ENCODE measurements at places on chromosomes 4 and X.

GRCh38 chr4:74152836-74153235 is 5.1 kb upstream of the MTHFD2L start:
- DNase-seq, result peak; percentile 67

DNA sequence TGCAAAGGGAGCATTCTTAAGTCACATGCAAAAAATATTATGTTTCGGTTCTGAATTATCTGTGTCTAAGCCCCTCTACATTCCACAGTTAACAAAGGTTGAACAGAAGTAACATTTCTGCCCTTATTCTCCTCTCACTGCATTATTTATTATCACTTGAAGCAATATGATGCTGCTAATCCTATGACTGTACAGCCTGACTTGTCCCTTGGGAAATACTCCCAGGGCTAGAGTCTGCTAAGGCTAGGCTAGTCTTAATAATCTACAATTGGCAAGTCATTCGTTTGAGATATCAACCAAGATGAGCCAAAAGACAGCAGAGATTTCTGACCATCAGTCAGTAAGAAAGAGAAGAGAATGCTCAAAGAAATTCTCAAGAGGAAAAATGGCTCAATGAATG is 226.9 kb upstream of the HCCS start:
- DNase-seq, result peak; percentile 63

- no peak for DNase-seq
Measured at GRCh38 chrX:40465735-40466551, 114.8 kb upstream of the ATP6AP2 start.

DNA sequence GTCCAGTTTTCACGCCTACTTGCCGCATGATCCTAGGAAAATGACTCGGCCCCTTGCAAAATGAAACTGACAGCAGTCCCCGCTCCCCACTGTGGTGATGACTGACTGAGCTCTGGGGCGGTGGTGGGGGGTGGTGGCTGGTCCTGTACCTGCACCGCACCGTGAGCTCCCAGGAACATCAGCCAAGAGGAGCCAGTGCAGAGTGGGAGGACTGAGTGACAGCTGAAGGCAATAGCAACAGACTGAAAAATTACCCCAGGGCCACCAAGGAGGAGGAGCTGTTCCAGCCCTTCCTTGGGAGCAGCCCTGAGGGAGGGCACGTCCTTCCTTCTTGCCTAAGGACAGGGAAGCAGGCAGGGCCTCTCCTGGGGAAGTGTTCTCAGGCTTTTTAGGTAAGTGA is 2.4 kb upstream of the C4orf50 start:
- no peak for DNase-seq

GRCh38 chrX:136260776-136261175 is 9.6 kb upstream of the MAP7D3 start:
- DNase-seq, result peak; percentile 71

GRCh38 chr4:175953960-175954521 is 111.6 kb upstream of the WDR17 start:
- no peak for DNase-seq

GRCh38 chrX:1388651-1389050 is 3.3 kb downstream of the SLC25A6 start:
- no peak for DNase-seq

DNA sequence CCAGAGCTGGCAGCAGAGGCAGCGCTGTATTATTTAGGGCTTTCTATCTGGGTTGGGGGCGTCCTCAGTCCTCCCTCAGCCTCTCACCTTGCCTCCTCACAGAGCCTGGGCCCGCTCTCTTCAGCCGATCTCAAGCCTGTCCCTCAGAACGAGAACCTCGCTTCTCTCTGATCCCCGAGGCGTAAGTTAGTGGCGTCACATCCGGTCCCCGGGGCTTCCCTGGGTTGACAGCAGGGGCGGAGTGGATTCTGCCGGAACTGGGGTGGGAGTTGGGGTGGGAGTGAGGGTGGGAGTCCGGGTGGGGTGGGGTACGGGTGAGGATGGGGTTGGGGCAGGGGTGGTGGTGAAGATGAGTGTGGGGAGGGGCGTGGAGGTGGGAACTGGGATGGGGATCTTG is at the start of gene MAGEA10:
Gene MAGEA10 (minus strand): TSS at position 190 of the 397 bp plus-strand sequence. CDS start 2,957 bp downstream, outside the sequence.
- DNase-seq, result no peak

DNA sequence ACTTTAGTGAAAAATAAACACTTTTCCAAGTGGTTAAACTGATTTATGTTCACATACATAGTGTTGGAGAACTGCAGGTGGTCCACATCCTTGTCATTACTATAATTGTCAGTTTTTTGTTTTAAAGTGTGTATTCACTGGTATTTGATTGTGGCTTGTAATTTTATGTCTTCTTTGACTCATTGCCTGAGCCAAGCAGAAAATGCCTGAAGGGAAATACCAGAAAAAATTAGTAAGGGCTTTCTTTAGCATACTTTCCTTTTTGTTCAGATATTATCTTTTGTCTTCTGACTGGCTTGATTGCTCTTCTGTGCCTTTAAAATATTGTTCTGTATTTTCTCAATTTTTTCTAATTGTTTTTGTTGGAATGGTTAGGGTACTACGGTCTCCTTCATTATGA is 981.3 kb downstream of the C4orf33 start:
- no peak for DNase-seq

DNA sequence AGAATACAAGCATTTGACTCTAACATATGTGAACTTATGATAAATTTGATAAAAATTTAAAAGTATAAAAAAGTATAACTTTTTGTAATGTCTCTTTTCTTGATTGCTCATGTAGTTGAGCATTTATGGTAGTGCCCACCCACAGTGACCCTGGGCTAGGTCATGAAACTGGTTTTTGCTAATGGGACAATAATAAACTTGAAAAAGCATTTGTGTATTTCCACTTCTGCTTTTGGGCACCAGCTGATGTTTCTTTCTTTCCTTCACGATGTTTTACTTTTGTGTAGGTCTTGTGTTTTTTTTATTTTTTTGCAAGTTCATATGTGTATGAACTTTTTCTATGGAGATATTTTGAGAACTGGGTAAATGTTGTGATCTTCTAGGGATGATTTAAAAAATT is 313.1 kb downstream of the CBLL2 start:
- no peak for DNase-seq

GRCh38 chr4:142243255-142243654 is 602.8 kb downstream of the INPP4B start:
- DNase-seq, result peak; percentile 51

- DNase-seq, result no peak
Measured at GRCh38 chr4:139451997-139452396, 1.9 kb upstream of the RAB33B start.

- DNase-seq, result peak; percentile 31
Measured at GRCh38 chr4:150079081-150079581, 886 bp downstream of the DCLK2 start.

DNA sequence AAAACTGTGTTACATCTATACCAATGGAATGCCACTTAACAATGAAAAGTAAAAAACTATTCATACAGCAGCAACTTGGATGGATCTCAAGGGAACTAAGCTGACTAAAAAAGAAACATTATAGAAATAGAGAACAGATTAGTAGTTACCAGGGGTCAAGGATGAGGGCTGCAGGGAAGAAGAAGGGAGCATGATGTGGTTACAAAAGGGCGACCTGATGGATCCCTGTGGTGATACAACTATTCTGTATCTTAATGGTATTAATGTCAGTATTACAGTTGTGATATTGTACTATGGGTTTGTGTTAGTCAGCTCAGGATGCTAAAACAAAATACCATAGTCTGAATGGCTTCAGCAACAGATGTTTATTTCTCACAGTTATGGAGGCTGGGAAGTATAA is 190.7 kb downstream of the ZNF674 start:
- no peak for DNase-seq

DNA sequence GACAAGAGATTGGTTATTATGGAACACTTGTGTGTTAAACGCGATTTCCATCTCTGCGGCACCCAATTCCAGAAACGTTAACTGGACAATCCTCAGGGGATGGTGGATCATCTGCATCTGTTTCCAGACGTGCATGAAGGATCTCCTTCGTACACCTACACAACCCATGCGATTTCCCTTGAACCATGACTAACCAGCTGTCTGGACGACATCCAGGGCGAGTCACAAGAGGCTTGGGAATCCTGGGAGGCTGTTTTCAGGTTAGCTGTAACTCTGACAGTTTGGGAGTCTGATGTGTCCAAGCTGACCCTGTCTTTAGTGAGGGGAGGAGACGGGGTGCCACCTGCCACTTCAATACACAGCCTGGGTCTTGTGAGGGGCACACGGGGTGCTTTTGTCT is 84.5 kb downstream of the GATB start:
- DNase-seq, result peak; percentile 19

- DNase-seq, result peak; percentile 45
Measured at GRCh38 chrX:68286076-68286475, 147.2 kb downstream of the OPHN1 start.

DNA sequence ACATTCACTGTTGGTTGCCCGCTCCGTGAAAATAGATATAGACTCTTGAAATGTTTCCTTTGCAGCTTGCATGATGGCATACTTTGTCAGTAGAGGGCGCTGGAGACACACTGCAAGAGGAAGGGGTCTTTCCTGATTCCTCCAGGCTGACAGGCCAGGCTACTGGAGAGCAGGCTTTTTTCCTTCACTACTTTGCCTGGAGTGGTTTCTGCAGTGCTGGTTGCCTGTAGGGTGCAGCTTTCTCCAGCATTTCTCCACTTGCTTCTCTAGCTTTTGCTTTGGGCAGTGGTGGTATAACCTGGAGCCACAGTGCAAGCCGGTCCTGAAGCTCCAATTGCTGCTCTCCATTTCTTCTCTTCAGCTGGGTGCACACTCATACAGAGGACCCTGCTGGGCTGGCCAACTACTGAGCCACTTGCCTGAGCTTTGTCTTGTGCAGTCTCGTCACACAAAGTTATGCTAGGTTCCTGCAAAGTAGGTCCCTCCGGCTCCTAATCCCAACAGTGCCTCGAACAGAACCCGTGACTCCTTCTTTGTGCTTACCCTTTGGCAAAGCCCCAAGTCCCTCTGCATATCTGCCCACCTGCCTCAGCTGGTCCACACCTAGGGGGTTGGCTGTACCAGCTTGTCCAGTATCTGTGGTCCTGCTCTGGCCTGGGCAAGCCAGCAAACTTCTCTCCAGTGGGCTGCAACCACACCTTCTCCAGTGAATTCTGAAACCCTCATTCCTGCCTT is 46.3 kb downstream of the RASSF6 start:
- peak; percentile 78 for DNase-seq

DNA sequence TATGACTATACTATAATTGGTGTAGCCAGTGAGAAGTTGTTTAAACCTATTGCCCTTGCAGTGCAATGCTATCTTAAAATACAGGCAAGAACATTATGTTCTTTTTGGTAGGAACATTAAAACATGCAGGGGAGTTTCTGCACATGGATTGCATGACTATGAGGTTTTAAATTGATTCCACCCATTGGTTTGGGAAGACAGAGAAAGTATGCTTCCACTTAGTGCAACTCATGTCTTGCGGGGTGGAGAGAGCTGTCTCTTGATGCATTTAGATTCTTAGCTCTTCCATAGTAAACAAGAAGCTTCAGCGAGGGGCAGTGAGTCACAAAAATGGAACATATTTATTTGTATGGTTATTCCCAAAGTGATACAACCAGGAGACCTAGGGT is 39.5 kb upstream of the RASL11B start:
- peak; percentile 99 for DNase-seq

- no peak for DNase-seq
Measured at GRCh38 chr4:124727331-124727890, 14.9 kb upstream of the ANKRD50 start.

DNA sequence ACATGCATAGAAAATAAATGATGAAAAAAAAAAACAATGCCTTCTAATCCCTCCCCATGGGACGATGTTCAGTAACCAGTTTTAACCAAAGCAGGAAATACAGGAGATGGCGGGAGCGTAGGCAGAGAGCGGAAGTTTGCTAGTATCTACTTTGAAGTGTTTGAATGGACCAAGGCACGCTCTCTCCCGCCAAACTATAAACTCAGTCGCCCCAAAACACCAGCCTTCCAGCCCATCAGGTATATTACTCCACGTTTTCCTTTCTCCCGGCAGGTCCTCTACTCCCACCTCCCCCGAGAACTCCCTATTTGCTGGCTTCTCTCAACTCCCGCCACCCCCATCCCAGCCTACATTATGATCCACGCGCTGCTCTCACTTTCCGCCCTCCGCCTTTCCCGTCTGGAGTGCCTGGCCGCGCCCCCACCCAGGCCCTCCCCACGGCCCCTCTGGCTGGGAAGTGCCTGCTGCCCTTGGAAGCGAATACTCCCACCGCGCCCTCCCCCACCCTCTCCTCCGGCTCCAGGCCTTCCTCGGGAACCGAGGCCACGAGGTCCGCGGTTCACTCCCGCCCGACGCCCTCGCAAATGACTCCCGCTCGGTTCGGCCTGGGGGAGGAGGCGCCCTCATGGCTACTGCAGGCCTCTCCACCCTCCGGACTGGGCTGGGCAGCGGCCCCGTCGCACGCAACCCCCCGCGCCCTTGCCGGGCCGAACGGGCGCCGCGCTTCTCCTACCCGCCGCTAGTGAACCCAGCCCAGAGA is 723 bp downstream of the DHX15 start:
- peak; percentile 48 for DNase-seq

GRCh38 chr4:1177274-1178141 is 5.1 kb upstream of the SPON2 start:
- no peak for DNase-seq

- DNase-seq, result peak; percentile 74
Measured at GRCh38 chr4:38857354-38858096, 908 bp upstream of the TLR6 start.

- DNase-seq, result peak; percentile 18
Measured at GRCh38 chr4:102598762-102599374, 97.7 kb downstream of the NFKB1 start.

- no peak for DNase-seq
Measured at GRCh38 chr4:80705311-80705710, 325.2 kb upstream of the BMP3 start.

- no peak for DNase-seq
Measured at GRCh38 chrX:11180571-11180970, 69.4 kb downstream of the HCCS start.

- no peak for DNase-seq
Measured at GRCh38 chrX:137749246-137749645, 183.3 kb downstream of the ZIC3 start.

GRCh38 chrX:37942170-37942569 is 64.2 kb upstream of the SYTL5 start:
- DNase-seq, result no peak

GRCh38 chrX:38985375-38985774 is 184.1 kb downstream of the MID1IP1 start:
- no peak for DNase-seq

DNA sequence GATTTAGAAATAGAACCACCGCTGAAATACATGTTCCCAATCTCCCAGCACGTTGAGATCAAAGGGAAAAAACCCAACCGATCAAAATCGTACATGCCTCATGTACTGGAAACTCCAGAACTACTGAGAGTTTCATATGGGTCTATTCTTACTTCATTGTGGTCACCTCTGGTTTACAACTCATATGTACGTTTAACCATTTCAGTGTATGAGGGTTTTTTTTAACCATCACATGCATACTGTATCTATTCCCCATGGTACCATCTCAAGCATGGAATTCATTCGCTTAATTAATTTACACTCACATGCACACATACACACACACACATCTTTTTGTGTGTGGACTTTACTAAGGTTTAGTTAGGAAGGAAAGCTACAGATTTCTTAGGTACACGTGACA is 46.0 kb upstream of the CLNK start:
- DNase-seq, result no peak

Measured in fibroblast of gingiva (primary cell).